ENCODE measurements at places on chromosomes 11 and 22. TPM values are rescaled to one million over a fixed set of nuclear protein-coding genes. Genes with fewer than 3 reads are reported as not detected.

- no peak for DNase-seq
These were observed 52.9 kb downstream of the DEPDC5 start for GRCh38 chr22:31806751-31807150.

DNA sequence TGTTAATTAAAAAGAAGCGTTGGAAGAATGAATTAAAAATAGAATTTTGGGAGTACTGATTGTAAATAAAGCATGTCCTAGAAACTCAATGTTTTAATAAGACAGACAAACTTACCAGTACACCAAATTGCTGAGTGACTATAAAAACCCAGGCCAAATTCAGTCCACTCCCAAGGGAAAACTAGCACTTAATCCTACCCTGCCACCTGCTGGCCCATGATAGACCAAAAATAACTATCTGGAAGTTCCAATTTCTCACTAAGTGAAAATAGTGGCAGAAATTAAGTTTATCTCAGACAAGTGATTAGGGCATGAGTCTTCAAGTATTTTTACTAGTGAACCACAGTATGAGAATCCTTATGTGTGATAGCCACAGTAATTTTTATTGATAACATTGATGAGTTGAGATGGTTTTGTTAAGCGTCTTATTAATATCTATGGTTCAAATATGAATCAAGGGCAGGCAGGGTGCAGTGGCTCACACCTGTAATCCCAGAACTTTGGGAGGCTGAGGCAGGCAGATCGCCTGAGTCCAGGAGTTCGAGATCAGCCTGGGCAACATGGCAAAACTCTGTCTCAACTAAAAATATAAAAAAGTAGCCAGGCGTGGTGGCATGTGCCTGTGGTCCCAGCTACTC, 9.8 kb upstream of the DDX10 start:
- DNase-seq: peak; percentile 69

DNA sequence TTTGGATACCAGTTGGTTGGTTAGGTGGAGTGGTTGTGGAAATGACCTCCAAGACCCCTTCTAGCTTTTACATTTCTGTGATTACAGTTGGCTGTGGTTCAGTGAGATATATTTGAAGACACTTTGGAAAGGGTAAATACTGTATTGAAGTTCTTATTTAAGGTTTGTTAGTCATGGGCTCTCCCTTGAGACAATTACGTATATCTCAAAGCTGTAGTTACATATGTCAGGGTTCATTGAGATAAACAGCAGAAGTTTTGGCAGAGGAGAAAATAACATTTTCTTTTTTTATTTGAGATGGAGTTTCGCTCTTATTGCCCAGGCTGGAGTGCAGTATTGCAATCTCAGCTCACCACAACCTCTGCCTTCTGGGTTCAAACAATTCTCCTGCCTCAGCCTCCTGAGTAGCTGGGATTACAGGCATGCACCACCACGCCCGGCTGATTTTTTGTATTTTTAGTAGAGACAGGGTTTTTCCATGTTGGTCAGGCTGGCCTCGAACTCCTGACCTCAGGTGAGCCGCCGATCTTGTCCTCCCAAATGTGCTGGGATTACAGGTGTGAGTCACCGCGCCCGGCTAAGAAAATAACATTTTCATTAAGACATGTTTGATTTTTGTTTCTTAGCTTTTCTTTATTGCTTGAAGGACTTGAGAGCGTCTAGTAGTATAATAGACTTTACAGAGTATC, 1.9 kb downstream of the RNF121 start:
- no peak for DNase-seq

- DNase-seq: no peak
These were observed 85.8 kb downstream of the MYO7A start for GRCh38 chr11:77213589-77214428.

- DNase-seq: no peak
These were observed 142.8 kb downstream of the CTTN start for GRCh38 chr11:70541176-70541575.

GRCh38 chr22:23673050-23673620, 17.7 kb upstream of the RGL4 start:
- DNase-seq: no peak

GRCh38 chr11:72132646-72133045, 2.9 kb upstream of the FOLR3 start:
- no peak for DNase-seq

GRCh38 chr22:39266398-39267030, 21.7 kb upstream of the PDGFB start:
- no peak for DNase-seq

GRCh38 chr11:20604295-20604803, 4.9 kb downstream of the SLC6A5 start:
- DNase-seq: no peak

DNA sequence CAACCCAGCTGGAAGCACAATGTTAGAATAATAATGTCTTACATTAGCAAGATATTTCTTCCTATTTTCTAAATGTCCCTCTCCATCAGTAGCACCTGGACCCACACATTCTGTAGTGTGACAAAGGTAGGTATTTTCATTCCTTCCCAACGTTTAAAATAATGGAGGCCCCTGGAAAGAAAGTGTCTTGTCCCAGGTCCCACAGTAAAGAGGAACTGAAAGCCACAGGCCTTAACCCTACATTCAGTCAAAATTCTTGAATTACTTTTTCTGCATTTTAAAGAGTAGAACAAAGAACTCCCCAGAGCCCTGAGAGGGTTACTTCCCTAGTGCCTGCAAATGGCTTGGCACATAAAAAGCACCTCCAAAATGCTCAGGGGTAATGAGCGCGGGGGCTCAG, 26.3 kb downstream of the OPCML start:
- no peak for DNase-seq

DNA sequence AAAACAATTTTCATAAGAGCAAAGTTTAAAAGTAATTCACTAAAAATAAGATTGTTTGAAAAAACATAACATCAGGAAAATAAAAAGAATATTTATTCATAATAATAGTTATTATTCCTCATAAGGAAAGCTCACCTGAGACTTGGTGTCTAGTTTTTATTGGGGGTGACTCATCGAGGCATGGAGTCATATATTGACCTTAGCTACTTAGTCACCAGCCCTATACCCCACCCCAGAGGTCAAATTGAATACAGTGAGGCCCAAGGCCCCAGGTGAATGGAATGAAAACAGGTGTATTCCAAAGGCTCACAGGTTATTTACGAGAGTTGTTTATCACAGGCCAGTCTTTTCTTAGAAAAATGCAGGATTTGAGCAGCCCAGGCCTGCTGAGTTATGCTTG, 36.9 kb downstream of the CNTF start:
- DNase-seq: no peak

- no peak for DNase-seq
These were observed 45.5 kb downstream of the MUC6 start for GRCh38 chr11:991034-991433.

DNA sequence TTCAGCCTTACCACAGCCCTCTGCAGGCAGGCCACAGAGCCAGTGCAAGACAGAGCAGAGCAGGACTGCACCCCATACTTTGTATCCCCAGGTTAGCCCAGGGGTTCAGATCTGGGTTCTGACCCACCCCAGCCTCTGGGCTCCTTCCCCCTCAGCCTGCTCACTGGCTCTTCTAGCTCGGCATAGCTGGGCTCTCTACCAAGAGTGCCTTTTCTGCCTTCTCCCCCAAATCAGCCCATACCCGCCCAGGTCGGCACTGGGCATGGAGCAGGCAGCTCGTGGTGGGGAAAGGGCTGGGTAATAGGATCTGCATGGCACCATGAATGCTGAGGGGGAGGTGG, 8.3 kb downstream of the RELT start:
- no peak for DNase-seq

GRCh38 chr11:64558065-64558745, 32.8 kb upstream of the SLC22A12 start:
- no peak for DNase-seq

GRCh38 chr22:39101226-39101625, 4.2 kb downstream of the APOBEC3H start:
- no peak for DNase-seq

GRCh38 chr11:63838150-63838677, 696 bp upstream of the MARK2 start:
- DNase-seq: no peak

DNA sequence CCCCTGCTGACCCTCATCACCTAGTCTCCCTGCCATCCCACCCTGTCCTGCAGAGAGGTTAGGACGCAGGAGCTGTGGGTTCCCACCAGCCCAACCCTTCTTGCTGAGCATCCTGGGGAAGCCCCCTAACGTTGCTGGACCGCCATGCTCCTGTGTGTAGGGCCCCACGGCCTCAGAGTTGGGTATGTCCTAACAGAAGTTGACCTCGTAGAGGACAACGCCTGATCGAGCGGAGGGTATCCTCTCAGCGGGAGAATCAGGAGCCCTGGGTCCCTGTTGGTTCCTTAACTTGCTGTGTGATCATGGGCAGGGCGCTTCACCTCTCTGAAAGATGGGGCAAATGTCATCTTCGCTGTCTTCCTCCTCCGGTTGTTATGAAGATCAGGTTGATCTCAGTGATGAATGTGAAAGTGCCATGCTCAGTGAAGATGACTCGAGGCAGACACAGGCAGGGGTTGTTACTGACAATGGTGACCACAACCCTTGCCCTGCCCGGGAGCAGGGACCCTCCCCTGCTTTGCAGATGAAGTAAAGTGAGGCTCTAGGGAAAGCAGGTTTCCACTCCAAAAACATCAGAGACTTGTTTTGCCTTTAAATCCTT, 19.3 kb upstream of the CD5 start:
- no peak for DNase-seq

DNA sequence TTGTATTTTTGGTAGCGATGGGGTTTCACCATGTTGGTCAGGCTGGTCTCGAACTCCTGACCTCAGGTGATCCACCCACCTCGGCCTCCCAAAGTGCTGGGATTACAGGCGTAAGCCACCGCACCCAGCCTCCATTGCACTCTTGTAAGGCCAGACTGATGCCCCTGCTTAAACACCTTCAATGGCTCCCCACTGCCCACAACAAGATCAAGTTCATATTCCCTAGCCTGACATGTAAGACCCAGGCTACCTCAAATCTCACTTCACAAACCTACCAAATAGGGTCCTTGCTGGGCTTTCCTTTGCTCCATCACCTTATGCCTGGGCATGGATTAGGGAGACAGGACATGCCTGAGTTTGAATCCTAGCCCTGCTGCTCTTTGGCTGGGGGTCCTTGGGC, 13.1 kb downstream of the UQCR10 start:
- no peak for DNase-seq

DNA sequence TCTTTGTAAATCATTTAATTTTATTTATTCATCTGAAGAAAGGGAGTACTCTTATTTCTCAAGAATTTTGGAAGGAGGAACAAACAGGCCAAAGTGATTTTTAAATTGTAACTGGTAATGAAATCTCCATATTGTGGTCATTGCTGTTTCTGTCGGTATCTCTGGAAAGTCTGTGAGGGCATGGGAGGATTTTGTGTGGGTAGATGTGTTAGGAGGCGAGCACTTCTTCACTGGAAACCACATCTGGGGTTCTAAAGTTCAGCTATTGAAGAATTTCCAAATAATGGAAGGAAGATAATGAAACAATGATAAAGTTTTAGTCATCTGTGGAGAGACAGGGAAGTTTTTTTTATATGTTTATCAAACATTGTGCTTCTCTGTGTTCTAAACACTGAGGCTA, 6.6 kb downstream of the TRIM34 start:
- no peak for DNase-seq

- DNase-seq: peak; percentile 8
These were observed 33.7 kb upstream of the MPPED1 start for GRCh38 chr22:43377896-43378704.

GRCh38 chr11:12677131-12677530, 2.9 kb downstream of the TEAD1 start:
- peak; percentile 49 for DNase-seq

DNA sequence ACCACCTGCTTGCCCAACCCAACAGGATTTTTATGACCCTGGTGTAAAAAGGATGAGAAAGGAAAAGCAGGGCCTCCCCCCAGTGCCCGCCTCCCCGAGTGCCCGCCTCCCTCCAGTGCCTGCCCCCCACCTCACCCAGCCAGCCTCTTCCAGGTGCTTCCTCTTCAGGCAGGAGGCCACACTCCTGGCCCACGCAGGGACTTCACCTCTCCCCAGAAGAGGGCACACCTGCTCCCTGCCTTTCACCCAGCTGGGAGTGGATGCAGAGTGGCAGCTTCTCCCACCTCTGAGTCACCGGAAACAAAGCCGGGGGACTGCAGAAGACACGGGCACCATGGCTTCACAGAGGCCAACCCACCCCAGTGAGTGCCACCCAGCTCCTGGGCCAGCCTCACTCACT, 16.1 kb downstream of the CPT1A start:
- peak; percentile 87 for DNase-seq

Gene APOBEC3C
- total RNA-seq: 3.9 TPM

Gene SLC6A5
- total RNA-seq: not detected

Gene RFPL2
- not detected for total RNA-seq

Gene TLCD5
- total RNA-seq: 8.5 TPM

Gene ADORA2A
- total RNA-seq: 11.4 TPM

Gene MMP12
- not detected for total RNA-seq

Gene GPHA2
- not detected for total RNA-seq

Gene SERHL2
- 3.0 TPM for total RNA-seq

Gene RAB3IL1
- total RNA-seq: 9.9 TPM
